ENCODE measurements at places on chromosomes 5 and 9.
A peak's percentile ranks its signal among the peaks of the same experiment; 100 is the strongest.

- no peak for DNase-seq
Measured at GRCh38 chr5:53790026-53790425, 229.6 kb downstream of the NDUFS4 start.

DNA sequence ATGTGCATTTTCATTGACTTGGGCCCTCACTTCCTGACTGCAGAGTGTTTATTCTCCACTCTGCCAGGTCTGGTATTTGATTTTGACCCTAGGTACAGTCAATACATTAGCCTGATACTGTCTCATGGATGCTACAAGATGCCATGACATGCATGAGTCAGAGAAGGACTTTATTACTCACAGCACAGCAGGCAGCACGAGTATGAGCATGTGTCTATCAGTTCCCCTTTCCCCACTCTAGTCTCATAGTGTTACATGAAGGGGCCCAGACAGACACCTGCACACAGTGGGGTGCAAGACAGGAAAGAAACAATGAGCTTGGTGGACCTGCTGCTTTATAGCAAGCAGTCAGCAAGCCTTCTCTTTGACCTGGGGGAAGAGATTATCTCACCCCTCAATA is 19.6 kb downstream of the ITGA2 start:
- no peak for DNase-seq

DNA sequence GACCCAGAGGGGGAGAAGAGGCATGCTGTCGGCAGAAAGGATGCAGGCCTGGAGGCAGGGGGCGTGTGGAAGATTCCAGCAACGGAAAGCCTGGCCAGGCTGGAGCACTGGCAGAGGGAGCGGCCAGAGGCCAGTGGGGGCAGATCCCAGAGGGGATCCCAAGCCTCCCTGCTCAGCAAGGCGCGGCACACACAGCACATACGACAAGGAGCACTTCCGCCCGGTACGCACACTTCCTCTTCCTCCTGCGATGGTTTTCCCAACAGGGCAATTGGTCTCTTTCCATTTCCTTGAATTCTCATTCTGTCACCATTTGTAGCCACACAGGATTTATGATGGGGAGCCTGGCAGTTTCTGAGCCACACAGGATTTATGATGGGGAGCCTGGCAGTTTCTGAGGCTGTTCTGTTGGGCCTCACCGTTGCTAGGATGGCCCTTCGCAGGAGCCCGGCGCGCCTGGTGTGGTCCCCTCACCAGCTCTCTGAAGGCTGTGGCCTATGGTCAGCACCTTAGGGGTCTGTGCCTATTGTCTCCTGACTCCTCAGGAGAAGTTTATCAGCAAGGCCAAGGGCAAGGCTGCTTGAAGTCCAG is 123.5 kb upstream of the RAPGEF1 start:
- DNase-seq, result no peak

DNA sequence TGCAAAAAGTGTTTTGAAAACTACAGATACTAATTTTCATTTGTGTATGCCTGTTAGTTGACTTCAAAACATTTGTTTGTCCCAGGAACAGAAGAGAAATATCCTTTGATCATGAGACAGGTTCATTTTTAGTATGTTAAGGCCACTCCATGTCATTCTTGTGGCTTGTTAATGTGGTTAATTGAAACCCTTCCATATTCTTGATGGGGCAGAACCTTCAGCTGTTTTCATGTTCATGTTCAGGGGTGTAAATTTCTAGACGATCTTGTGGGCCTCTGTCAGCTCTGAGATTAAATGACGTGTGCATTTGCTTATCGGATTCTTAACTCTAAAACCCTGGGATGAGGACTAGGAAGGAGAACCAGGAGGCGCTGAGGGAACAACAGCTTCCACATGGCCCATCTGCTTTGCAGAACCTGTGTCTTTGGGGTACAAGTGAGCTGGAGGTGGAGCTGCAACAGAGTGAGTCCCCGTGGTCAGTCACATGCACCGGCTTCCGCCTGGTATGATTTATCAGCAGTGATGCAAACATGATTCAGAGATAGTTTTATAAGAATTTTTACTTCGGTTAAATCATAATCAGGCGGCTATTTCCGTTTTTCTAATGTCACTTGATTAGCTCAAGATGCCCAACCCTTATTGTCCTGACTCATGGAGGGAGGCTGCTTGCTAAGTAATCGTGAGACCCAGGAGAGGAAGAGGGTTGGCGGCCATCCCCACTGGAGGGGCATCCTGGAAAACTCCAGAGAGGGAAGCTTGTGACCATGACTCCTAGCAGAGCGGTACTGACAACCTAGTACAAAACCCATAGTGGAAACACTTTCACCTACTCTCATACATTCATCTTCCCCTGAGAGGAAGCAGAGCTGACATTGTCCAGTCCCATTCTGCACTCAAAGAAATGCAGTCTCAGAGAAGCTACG is 138.4 kb downstream of the C9orf152 start:
- DNase-seq, result no peak

DNA sequence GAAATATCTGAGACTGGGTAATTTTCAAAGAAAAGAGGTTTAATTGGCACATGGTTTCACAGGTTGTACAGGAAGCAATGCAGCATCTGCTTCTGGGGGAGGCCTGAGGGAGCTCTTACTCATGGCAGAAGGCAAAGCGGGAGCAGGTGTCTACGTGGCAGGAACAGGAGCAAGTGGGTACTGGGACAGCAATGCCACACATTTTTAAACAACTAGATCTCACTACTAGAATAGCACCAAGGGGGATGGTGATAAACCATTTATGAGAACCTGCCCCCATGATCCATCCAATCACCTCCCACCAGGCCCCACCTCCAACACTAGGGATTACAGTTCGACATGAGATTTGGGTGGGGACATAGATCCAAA is 47.6 kb upstream of the HOMER1 start:
- DNase-seq, result peak; percentile 12

GRCh38 chr9:90884178-90884577 is 82.6 kb downstream of the SYK start:
- DNase-seq, result no peak

- DNase-seq, result no peak
Measured at GRCh38 chr5:85998656-85999055, 619.1 kb upstream of the COX7C start.

- DNase-seq, result no peak
Measured at GRCh38 chr9:130715270-130715669, 21.7 kb downstream of the EXOSC2 start.

- DNase-seq, result no peak
Measured at GRCh38 chr9:93049491-93049890, 9.0 kb upstream of the SUSD3 start.

DNA sequence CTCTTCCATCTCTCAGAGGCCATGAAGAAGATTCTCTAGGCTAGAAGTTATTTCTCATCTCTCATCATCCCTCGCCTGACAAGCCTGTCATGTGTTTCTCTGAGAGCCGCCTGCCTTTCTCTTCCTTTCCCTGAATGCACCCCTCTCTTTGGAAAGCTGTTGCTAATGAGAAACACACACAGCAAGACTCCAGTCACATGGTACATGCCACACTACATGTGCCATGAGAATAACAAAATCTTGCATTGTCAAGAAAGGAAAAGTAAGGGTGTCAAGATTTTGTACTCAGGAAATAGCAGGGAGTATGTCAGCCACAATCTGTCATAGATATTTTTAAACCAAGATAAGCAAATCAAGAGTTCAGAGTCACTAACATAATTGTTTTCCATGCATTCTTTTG is 8.9 kb downstream of the AGXT2 start:
- DNase-seq, result no peak

DNA sequence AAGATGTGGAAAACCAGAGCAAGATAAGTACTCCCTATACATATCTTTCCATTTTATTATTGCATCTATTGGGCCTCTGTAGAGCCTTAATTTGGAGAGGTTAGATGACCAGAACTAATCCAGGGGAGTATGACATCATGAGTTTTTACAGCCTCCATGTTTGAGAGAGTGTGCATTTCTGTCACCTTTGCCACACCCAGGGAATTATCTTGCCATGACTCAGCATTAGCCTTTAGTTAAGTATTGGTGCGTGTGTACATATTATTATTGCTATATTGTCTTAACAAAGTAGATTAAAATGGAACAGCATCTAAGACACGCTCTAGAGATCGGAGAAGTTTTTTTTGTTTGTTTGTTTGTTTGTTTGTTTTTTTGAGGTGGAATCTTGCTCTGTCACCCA is 27.6 kb downstream of the DIMT1 start:
- DNase-seq, result no peak

- no peak for DNase-seq
Measured at GRCh38 chr5:129836321-129836720, 67.9 kb upstream of the CHSY3 start.

DNA sequence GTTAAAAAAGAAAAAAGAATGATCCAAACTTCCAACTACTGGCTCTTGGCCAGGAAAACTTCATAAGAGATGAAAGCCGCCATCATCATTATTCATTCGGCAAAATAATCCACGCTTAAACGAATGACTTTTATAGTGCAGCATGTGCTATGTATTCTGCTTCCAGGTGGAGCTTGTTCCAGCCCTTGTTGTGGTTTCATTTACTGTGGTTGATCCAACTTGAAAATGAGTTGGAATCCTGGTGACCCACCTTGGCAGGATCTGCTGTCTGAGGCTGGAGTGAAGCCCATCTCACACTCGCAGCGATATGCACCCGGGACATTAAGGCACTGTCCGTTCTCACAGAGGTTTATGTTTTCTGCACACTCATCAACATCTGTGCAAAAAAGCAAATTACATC is 209.6 kb downstream of the FBN2 start:
- DNase-seq, result no peak

Data from stimulated activated naive CD4-positive, alpha-beta T cell treated with Interleukin-2 at 50 U/mL for 16 hours (primary cell).